ENCODE measurements at places on chromosomes 12 and 14. TPM values are rescaled to one million over a fixed set of nuclear protein-coding genes. Genes with fewer than 3 reads are reported as not detected.
A peak's percentile ranks its signal among the peaks of the same experiment; 100 is the strongest.

GRCh38 chr12:52651726-52652261 lies at the start of gene KRT2:
Gene KRT2 (minus strand): TSS chr12:52652211. CDS start chr12:52652142, 69 bp downstream.
- DNase-seq: no peak

BEGAIN gene
- not detected for total RNA-seq

DNA sequence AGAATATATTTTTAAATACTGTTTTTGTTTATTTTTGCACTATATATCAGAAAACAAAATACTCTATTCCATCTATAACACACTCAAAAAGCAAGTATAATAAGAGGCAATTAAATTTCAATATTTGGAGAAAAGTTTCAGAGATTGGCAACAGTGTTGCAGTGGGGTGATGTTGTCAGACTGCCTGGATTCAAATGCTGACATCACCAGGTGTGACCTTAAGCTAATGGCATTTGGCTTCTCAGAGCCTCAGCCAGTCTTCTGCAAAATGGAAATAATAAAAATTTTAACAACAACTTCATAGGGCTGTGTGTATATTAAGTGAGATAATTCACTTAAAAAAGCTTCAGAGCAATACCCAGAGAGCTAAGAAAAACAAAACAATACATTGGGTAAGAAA lies 74.7 kb downstream of the TMTC1 start:
- no peak for DNase-seq

DNA sequence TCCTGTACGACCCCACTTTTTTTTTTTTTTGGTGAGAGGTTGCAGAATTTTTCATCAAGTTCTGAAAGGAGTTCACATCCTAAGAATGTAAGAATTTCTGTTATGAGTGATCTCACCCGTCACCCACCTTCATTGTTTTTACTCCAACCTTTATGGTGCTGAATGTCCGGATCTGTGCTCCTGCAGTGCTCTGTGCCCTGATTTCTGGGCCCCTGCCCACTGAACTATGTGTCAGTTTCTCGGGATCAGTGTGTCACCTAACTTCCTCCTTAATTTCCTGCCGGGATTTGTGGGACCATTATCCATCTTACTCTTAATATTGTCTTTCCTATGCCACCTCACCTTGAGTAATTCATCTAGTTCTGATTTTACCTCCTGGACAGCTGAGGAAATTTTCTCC lies 11.6 kb downstream of the RASSF8 start:
- no peak for DNase-seq

- no peak for DNase-seq
Measured at GRCh38 chr12:16020031-16020430, 108.9 kb downstream of the DERA start.

GRCh38 chr12:30417697-30418231 lies 277.9 kb downstream of the IPO8 start:
- peak; percentile 74 for DNase-seq

GRCh38 chr14:69917287-69917686 lies 38.1 kb downstream of the SMOC1 start:
- DNase-seq: no peak

DNA sequence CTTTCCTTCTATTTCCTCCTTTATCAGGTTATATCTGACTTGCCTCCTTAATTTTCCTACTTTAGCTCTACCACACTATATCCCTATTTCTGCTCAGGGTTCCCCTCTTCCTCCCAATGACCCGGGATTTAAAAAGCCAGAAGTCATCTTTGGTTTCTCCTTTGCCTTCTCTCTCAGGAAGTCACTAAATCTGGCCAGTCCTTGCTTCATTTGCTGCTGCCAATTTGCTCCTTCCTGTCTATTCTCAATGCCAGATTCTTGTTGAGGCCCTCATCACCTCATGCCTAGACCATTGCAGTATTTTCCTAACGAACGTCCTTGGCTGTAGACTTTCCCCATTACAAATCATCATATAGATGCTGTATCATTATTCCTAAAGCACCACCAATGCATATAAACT lies 26.5 kb upstream of the NID2 start:
- no peak for DNase-seq

DNA sequence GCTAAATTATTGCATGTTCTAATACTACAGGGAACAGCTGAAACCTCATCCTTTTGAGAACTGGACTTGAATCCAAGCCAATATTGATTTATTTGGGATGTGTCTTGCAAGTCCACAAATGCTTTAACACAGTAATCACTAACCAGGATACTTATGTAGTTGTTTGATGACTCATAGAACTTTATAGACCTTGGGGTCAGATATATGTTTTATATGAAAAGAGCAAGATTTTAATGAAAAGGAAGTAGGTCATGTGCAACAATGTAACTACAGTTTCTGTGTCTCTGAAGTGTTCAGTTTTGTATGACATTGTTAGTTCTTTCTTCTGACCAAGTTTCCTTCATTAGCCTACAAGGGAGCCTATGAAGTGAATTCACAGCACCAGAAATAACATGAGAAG lies 352.0 kb downstream of the ZFP36L1 start:
- no peak for DNase-seq

DNA sequence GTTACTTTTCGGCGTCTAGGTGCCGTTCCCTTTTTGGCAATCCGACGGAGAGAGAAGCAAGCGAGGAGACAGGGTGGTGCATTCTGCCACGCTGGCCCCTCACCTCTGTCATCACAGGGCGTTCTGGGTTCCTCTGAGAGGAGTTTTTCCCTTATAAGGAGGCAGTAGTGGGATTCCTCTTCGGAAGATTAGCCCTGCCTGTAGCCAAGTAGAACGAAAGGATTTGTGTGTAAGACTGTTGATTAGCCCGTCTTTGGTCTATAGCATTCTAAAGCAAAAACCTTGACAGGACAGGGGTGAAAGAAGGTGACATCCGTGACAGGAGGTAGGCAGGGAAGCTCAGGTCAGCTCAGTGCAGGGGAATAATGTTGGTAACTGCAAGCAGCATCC lies 9.1 kb upstream of the NEMF start:
- DNase-seq: peak; percentile 81

DNA sequence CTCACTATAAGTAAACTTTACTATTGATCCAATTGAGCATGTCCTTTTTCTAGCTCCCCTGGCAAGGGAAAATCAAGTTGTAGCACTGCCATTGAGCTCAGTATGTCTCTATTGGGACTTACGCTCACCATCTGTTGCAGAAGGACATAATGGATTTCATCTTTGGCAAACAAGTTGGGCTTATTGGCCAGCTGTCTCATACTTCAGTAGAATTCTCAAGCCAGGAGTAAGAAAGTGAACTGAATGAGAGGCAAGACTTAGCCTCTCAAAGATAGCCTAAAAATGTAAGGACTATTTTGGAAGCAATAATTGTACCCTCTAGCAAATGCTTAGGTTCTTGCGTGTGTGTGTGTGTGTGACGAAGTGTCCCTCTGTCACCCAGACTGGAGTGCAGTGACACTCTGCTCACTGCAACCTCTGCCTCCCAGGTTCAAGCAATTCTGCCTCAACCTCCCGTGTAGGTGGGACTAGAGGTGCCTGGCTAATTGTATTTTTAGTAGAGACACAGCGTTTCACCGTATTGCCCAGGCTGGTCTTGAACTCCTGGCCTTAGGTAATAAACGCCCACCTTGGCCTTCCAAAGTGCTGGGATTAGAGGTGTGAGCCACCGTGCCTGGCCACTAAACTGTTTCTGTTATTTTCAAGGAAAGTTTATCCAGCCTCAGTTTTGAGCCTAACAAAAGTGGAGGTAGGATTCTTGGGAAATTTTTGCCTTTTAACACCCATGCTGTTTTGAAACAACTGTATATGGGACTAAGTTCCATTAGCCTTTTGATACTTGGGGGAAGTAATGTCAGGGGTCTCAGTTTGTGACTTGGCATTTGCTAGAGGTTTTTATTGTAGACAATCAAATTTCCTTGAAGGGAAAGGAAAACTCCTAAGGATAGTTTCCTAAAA lies 7.0 kb downstream of the HNRNPA1 start:
- no peak for DNase-seq
